H1 (cell line): ENCODE measurements at places on chromosomes 13 and 19. TPM values are rescaled to one million over a fixed set of nuclear protein-coding genes. Genes with fewer than 3 reads are reported as not detected.

- DNase-seq, result no peak
Observed at GRCh38 chr19:16136185-16136999, 7.1 kb upstream of the HSH2D start.

DNA sequence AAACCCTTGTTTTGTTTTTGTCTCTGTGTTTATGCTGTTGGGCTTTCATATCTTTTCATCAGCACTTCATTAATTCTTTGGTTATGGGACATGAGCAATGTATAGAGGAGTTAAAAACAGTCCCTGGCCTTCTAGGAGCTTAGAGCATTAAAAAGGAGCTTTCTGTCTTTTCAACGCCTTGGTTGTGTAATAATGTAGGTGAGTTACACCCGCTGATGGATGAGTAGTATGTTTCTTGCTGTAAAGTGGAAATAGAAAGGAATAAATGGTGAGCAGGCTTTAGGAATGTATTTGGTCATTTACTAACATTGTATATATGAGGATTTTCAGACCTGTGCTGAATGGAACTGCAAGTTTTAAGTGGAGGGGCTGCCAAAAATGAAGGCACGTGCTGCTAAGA, 121.5 kb upstream of the RNF113B start:
- DNase-seq, result no peak

DNA sequence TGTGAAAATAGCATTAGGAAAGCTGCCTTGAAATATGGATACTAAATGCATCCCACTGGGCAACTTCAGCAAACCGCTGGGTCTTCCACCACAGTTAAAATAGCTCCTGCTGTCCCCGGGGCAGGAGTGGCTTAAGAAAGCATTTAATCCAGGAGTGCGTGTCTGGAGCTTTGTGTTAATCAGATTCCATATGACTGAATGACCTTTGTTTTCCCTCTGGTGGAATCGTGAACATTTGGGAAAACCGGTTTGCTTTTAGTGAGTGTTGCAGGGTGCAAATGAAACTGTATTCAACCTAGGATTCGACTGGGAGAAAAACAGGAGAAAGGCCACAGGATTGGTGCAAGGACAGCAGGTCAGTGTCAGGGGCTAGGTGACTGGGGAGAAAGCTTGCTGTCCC, 237.6 kb upstream of the MAB21L1 start:
- DNase-seq, result no peak

DNA sequence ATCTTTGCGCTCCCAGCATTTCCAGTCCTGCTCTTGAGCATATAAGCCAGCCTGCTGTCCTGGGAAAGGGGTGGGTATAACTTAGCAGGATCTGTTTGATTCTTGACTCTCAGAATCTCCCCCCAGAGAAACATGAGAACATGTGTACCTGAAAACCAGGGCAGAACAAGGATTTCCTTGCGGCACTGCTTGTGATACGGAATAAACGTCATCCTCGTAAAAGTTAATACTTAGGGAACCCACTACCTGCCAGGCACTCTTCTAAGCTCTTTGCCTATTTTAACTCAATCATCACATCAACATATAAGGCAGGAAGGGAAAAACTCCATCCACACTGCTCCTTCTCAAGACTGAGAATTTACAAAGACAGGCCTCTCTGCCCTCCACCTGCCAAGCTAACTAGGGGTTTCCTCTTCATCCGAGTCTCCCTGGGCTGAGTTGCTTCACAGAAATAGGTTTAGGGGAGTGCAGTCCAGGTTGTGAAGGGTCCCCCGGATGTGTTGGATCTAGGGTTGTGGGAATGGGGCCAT, 1.1 kb downstream of the ZNF653 start:
- no peak for DNase-seq

DNA sequence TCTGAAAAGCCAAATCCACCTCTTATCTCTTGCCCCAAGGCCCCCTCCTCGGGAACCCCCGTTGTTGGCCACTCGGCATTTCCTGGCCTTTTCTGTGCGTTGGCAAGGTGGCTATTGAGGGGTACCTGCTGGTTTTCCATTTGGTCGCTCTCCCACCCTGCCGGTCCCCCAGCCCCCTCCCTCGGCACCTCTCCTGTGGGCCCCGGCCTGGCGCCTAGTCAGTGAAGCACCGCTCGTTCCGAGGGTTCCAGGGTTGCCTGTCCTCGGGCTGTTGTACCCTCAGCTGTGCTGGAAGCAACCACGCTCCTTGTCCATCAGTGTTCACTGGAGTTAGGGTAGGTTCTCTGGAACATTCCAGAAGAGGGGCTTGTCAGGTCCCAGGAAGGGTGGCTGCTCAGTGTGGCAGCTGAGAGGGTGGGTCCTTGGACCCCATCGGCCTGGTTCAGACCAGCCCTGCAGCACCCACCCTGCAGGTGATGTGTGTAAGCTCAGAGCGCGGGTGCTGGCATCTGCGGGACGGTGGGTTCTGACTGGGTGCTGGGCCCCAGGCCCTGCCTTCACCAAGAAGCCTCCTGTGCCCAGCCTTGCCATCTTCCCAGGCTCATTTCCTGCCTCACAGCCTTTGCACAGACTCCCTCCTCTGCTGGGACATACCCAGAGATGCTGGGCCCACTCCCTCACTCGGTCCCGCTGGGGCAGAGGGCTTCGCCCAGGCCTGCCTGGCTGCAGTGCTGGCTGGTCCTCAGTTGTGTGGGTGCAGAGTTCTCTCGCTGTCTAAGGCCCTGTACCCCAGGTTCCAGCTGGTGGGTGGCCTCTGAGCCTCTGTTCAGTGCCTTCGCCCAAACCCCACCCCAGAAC, 21.3 kb downstream of the NKPD1 start:
- DNase-seq, result no peak

The GSX1 gene
- total RNA-seq, result not detected in 2 replicates

The CADM4 gene
- 23.1 and 25.0 TPM in 2 replicates for total RNA-seq

The TNFSF9 gene
- 1.7 and 1.8 TPM in 2 replicates for total RNA-seq

The ZNF665 gene
- 3.7 and 6.4 TPM in 2 replicates for total RNA-seq

The ZNF607 gene
- 15.9 and 17.4 TPM in 2 replicates for total RNA-seq
